Peyer's patch (tissue), 4 donors: ENCODE measurements at places on chromosomes 2 and 18.

GRCh38 chr2:102010902-102011301, 19.1 kb downstream of the IL1R2 start:
- DNase-seq, result no peak

GRCh38 chr18:47035156-47035671, at the start of gene ELOA2:
ELOA2 (minus strand) TSS chr18:47035621; CDS start chr18:47035264, 357 bp downstream.
- DNase-seq, result no peak

DNA sequence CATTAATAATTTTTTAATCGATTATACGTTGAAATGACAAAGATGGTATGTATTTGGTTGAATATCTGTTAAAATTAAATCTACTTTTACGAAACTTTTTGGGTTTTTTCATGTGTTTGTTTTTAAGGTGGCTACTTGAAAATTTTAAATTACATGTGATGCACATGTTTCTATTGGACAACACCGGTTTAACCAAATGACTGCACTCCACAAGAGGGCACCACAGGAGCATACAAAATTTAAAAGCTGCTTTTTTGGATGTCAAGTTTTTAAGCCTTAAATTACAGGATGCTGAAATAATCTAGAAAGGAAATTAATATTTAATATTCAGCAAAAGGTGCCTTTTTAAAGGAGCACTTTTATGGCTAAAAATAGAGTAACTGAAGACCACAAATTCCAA, 98.7 kb downstream of the ACVR1 start:
- no peak for DNase-seq

DNA sequence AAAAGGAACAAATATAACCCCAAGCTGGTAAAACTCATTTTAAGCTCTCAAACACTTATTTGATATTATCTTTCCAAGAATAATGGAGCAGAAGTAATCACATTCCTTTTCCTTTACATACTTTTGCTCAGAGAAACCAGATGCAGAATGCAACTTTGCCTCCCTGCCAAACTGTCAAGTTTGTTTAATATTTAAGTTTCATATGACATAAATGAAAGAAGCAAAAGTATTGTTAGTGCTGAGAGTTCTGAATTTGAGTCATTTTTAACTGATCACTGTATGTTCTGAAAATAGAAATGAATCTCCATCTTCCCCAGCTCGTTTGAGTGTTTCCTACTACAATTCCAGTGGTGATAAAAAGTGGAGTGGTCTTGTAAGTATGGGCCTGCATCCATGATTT, 423.4 kb downstream of the PID1 start:
- DNase-seq, result no peak

- no peak for DNase-seq
Observed at GRCh38 chr18:77061281-77061945, 71.2 kb downstream of the MBP start.

GRCh38 chr2:121858847-121859246, 103.4 kb downstream of the TSN start:
- DNase-seq, result no peak

GRCh38 chr2:133774654-133775015, 206.4 kb upstream of the NCKAP5 start:
- no peak for DNase-seq

GRCh38 chr2:23564615-23564960, 179.6 kb downstream of the KLHL29 start:
- no peak for DNase-seq

- DNase-seq, result no peak
Observed at GRCh38 chr2:54636415-54637139, 86.9 kb upstream of the EML6 start.

GRCh38 chr2:159116922-159117321, 148.5 kb downstream of the TANC1 start:
- no peak for DNase-seq

GRCh38 chr2:98479959-98480524, 35.4 kb downstream of the INPP4A start:
- DNase-seq, result no peak

DNA sequence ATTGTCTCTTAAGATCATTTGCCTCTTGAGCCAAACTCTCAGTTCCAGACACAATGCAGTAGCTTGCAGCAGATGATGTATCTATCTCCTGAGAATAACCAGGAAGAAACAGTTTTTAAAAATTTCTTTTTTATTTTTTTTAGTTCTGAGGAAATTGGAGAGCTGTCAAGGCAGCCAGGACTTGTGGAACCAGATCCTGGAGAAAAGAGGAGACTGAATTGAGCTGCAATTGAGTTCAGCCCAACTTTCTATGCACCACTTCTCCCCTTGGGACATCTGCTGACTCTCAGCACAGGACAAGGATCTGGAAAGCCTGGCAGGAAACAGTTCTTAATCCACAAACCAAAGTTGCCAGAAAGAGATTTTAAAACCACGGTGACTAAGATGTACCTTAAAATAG, 13.5 kb upstream of the CSRNP3 start:
- no peak for DNase-seq

- peak; percentile 67 for DNase-seq
Observed at GRCh38 chr2:196241175-196241574, 69.8 kb upstream of the STK17B start.

DNA sequence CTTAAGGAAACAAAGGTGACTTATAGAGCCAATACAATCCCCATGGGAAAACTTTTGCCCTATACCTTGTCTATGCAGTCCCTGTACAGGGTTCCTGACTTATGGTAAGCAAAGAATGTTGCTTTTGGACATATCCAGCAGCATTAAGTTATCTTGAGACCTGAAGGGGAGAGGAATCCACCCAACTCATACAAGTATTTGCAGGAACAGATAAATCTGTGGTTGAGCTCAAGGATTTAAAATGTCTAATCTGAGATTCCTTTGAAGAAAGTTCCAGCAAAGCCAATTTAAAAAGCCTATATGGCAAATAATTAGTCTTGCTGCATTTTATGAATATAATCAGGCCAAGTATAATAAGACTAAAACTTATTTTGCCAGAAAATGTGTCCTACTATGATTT, 739.5 kb upstream of the CDH2 start:
- no peak for DNase-seq
